ENCODE measurements at places on chromosomes 4 and X.

DNA sequence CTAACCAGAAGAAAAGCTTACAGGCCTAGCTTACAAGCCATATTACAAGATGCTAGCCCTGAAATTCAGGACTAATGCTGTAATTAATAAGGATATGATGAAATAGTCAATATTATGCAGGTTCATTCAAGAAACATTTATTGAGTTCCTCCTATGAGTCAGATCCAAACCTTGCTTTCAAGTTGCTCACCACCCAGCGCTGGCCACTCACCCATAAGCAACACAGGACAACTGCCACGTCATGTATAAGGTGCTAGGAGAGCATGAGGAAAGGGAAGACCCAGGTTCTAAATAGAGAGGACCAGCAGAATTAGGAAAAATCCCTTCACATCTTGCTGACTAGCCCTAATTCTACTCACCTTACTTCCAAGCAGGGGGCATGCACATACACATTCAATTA is 23.3 kb downstream of the MAML3 start:
- DNase-seq = peak; percentile 74

GRCh38 chrX:150084496-150085229 is 146.4 kb upstream of the EOLA2 start:
- no peak for DNase-seq

GRCh38 chr4:167939863-167940616 is 152.3 kb upstream of the ANXA10 start:
- no peak for DNase-seq

GRCh38 chr4:102713096-102713495 is 47.7 kb downstream of the MANBA start:
- DNase-seq = no peak

GRCh38 chr4:57094832-57095223 is 15.4 kb downstream of the IGFBP7 start:
- DNase-seq = no peak

Data from suppressor macrophage (primary cell).